CD4-positive, alpha-beta T cell (primary cell): ENCODE measurements at places on chromosomes 5 and 9.

DNA sequence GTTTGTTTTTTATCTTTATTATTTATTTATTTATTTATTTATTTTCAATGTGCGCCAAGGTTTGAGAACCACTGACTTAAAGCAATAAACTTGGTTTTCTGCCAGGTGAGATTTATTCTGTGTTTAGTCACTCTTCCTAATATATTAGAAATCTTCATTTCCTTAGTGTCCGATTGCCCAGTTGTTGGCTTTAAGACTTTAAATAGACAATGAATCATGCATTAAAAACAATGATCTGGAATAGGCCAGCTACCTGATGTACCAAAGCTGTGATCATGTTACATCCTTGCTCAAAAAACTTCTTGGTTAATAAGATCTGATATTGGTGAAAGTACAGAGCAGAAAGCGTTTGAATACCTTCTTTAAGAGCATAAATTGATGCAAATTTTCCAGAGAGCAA, 52.1 kb upstream of the ERBIN start:
- DNase-seq, result no peak

- DNase-seq, result no peak
These were observed 77.6 kb downstream of the SMIM15 start for GRCh38 chr5:61084658-61085057.

DNA sequence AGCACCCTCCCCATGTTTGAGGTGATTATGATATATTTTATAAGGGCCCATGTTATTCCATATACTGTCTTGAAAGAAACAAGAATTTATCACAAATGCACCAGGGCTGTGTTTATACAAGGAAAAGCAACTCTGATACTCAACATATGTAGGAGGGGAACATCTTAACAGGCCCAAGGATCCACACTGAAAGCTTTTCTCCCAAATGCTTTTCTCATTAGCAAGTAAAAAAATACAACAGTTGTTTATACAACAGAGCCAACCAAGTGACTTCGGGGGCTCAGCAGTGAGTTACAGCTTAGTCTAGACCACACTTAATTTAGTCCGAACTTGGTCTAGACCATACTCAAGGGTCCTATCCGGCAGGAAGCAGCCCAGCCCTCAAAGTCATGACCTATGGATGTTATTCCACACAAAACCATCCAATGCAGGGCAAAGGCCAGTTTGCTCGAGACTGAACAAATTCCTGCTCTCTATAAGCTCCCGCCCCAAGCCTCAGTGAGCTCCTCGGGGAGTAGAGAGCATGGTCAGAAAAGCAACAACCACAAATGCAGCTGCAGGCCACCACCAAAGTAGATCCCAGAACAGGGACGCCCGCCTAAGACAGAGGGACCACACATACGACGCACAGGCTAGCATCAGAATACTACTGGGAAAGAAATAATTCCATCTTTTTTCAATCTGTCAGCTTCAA, 6.8 kb downstream of the GZMK start:
- DNase-seq, result no peak

GRCh38 chr9:109303900-109304299, 17.0 kb downstream of the EPB41L4B start:
- DNase-seq, result no peak

DNA sequence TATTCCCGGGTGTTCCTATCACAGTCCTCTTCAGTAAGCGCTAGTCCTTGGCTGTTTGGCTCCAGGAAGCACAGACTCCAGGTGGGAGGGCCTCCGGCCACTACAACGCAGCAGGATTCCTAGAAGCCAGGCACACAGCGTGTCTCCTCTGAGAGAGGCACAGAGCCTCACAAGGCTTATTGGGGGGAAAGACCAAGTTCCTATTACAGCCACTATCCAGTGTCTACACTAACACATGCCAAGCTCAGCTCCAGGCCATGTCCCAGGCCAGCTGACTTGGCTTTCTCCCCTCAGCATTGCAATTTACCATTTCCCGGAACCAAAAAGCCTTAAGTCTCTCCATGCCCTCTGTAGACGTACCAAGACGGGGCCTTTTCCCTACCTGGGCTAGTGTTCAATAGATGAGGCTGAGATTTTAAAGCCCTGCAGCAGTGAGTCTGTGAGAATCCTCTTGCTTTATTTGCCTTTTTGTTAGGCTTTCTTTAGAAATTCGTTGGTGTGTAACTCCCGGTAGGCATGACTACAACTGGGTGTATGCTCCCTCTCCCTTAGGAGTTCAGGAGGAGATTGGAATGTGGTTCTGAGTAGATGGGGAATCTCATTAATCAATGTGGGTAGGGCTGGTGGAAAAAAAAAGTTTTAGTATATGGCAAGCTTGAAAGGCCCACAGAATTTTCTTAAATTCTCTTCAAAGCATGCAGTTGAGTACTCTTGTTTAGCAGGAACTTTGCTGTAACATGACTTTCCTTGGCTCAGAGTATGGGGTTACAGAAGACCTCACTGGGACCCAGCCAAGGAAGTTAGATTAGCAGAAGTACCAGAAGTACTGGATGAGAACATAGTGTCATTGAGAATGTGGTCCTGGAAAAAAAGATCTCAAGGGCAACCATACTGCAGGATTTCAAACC, 84.3 kb upstream of the SLC1A3 start:
- no peak for DNase-seq

- no peak for DNase-seq
These were observed 87.4 kb downstream of the THBS4 start for GRCh38 chr5:80122579-80122978.

- no peak for DNase-seq
These were observed 11.8 kb downstream of the HDHD3 start for GRCh38 chr9:113364951-113365350.

GRCh38 chr5:120252839-120253238, 211.3 kb upstream of the PRR16 start:
- DNase-seq, result no peak

GRCh38 chr5:36238502-36239295, 3.0 kb downstream of the NADK2 start:
- no peak for DNase-seq

DNA sequence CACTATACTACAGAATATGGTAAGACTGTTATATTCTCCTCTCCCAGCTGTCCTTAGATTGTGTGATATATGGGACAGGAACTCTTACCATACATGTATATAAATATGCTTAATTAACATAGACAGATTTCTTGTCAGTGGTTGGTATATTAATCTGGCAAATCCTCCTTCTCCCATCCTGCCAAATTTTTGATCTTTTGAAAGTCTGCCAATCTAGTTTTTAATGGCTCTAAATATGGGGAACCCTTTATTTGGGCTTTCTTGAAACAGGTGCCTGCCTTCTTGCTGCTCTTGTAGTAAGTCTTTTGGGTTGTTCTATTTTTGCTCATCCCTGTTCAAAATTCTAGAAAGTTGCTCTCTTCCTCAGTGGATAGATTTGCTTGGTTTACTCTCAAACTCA, 63.5 kb downstream of the SPATA31D1 start:
- no peak for DNase-seq

DNA sequence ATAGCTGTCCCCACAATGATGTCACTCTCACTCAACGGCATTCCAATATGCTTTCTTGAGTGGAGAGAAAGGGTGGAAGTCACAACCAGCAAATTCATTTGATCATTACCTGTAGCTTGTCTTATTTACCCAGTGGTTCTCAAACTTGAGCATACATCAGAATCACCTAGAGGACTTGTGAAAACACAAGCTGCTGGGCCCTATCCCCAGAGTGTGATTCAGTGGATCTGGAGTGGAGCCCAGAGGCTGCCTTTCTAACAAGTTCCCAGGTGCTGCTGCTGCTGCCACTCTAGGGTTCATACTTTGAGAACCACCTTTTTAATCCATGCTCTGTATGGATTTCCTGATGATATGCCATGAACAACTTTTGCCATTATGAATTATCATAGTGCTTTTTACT, 94.7 kb downstream of the KLHL3 start:
- no peak for DNase-seq

GRCh38 chr5:14181299-14181968, 38.3 kb downstream of the TRIO start:
- DNase-seq, result no peak

DNA sequence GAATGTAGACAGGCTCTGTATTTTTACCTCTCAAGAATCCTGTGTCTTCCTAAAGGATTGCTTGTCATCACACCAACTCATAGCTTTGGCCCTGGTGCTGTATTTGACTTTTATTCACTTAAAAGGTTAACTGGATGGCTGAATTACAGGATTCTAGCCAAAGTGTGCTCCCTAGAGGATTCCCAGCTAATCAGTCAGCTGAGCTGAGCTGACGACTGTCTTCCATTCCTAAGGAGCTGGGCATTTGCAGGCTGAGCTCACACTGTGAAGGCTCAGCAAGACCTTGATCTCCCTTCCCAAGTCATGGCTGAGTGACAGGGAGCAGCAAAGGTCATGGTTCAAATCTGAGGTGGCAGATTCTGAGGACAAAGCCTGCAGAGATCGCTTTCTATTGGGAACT, 59.0 kb upstream of the PALM2AKAP2 start:
- no peak for DNase-seq

DNA sequence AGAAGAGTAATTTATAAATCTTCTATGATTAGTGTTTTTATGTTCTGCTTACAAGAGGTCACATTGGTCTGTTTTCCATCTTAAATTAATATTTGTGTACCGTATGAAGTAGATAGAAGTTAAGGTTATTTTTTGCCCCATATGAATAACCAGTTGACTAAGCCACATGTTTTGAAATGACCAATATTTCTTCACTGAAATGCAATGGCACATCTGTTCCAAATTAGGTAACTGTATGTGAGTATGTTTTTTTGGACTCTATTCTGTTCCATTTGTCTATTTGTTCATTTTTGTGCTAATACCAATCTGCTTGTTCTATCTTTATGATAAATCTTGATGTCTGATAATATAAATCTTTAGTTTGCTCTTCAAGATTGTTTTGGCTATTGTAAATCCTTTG, 17.7 kb downstream of the JAK2 start:
- DNase-seq, result no peak

DNA sequence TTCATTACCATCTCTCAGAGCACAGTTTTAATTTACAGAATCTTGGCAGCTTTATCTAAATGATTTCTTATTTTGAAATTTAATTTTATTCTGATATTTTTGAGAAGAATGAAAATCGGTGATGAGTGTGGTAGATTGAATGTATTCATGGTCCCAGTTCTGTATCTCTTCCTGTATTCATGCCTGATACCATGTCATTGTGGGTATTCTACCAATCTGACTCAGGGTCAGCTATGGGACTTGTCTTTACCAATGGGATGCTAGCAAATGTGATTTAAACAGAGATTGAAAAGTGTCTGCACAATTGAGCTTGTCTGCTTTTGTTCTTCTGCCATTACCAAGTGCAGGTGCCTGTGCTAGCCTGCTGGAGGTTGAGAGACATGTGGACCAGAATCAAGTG, 17.8 kb upstream of the ZNF618 start:
- DNase-seq, result no peak

- DNase-seq, result no peak
These were observed 120.2 kb downstream of the STARD4 start for GRCh38 chr5:111392181-111392580.

GRCh38 chr9:1535051-1535450, 480.1 kb upstream of the SMARCA2 start:
- DNase-seq, result no peak

- no peak for DNase-seq
These were observed 67.1 kb upstream of the GGTA1 start for GRCh38 chr9:121566481-121567465.

GRCh38 chr5:61071526-61071925, 90.7 kb downstream of the SMIM15 start:
- DNase-seq, result no peak

- no peak for DNase-seq
These were observed 18.5 kb upstream of the RGS7BP start for GRCh38 chr5:64487283-64487682.

GRCh38 chr5:155293605-155294178, 280.1 kb downstream of the KIF4B start:
- no peak for DNase-seq

DNA sequence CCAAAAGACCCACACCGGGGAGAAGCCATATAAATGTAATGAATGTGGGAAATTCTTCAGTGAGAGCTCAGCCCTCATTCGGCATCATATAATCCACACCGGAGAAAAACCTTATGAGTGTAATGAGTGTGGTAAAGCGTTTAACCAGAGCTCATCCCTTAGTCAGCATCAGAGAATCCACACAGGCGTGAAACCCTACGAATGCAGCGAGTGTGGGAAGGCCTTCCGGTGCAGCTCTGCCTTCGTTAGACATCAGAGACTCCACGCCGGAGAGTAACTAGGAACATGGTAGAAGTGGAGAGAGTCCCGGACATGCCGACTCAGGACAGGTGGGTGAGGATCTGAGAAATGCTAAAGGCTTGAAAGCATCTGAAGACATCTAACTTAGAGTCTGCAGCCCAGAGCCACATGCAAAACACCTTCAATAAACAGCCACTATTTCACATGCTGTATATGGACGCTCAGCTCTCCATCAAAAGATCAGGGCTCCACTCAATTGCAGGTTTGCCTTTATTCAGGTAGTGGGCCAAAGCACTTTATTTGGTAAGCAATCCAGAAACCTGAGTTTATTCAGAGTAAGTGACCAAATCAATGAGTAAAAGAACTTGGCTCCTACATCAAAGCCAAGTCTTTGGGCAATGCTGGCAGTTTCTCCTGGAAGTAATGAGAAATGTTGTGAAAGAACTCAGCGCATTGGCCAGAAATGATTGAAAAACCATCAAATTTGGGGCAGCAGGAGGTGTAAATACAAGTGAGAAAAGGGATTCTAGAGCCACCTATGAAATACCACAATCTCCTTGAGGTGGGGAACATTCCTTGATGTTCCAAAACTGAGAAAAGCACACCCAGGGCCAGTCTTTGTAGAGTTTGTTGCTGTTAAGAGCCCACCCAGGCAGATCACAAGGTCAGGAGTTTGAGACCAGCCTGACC, 6.0 kb downstream of the RPL12 start:
- no peak for DNase-seq

- no peak for DNase-seq
These were observed 1.8 kb downstream of the ZBTB34 start for GRCh38 chr9:126862104-126862761.

DNA sequence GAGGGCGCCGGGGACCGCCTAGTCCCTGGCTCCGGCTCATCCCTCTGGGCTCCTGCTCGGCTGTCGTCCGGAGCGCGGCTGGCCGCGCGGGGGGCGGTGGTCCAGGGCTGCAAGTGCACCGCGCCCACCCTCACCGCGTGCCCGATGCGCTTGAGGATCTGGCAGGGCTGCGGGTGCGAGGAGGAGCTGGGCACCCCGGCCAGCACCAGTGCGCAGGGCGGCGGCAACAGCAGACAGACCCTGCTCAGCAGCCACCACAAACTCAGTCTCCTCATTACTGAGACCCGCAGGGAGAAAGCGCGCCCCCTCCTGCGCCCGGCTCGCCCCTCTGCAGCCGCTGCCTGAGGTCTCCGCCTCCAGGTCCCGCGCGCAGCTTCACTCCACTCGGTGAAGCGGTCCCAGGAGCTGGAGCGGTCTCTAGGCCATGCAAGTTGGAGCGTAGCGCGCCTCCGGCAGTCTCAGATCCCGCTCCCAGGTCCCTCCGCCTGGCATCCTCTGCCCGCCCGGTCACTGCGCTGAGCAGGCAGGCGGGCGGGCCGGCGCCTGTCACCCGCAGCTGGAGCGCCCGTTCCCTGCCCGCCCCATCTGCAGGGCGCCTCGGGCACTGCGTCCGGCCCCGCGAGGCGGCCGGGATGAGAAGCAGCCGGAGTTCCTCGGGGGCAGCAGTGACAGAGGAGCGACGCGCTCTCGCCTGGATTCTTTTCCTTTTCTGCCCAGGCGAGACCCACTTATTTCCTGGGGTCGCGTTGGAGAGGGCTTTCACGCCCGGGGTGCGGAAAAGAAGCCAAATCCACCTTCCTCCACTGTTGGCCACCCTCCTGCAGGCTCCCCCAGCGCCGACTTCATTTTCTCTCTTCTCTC, 512 bp downstream of the GRIN3A start:
- DNase-seq, result no peak

GRCh38 chr5:93705896-93706295, 35.5 kb downstream of the POU5F2 start:
- no peak for DNase-seq
